HFFc6 (cell line): ENCODE measurements at places on chromosomes 4 and X.

GRCh38 chr4:53633608-53634007, 42.3 kb upstream of the LNX1 start:
- no peak overlapping the region for H3K27ac ChIP-seq
- H3K27me3 ChIP-seq, result peaks cover 5% of the 10 kb centered on the region
- peaks cover 7% of the 10 kb centered on the region; the same call in 1 of the 2 replicates for H3K4me1 ChIP-seq
- H3K4me3 ChIP-seq, result no peak overlapping the region

DNA sequence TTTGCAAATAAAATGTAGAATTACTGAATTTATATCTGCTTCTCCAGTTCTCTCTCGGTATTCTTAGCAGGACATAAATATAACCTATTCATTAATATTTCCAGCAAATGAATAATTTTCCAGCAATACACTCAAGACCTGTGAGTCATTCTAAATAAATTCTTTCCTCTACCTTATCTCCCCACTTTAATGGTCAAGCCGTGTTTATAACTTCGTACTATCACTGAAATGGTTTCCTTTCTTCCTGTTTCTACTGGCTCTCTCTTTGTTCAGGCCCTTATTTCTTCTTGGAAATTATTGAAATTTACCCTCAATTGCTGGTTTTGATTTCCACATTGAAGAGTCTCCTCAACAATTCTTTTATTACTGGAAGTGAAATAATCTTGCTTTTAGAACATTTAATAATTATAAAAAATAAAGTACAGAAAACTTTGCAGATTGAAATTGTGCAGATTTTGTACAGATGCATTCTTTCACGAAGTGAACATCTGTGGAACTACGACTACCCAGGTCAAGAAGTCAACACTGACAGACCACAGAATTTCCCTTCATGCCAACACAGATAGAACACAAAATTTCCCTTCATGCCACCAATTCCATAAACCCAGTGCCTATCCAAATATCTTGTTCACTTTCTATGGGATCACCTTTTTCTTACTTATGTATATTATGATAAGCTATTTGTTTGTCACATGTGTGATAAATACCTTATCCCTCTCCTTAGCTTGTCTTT, 205.7 kb downstream of the FAT4 start:
- no peaks in the 10 kb centered on the region for H3K27me3 ChIP-seq
- H3K4me3 ChIP-seq, result no peak overlapping the region; the same call in 1 of the 2 replicates
- no peaks in the 10 kb centered on the region for H3K36me3 ChIP-seq

DNA sequence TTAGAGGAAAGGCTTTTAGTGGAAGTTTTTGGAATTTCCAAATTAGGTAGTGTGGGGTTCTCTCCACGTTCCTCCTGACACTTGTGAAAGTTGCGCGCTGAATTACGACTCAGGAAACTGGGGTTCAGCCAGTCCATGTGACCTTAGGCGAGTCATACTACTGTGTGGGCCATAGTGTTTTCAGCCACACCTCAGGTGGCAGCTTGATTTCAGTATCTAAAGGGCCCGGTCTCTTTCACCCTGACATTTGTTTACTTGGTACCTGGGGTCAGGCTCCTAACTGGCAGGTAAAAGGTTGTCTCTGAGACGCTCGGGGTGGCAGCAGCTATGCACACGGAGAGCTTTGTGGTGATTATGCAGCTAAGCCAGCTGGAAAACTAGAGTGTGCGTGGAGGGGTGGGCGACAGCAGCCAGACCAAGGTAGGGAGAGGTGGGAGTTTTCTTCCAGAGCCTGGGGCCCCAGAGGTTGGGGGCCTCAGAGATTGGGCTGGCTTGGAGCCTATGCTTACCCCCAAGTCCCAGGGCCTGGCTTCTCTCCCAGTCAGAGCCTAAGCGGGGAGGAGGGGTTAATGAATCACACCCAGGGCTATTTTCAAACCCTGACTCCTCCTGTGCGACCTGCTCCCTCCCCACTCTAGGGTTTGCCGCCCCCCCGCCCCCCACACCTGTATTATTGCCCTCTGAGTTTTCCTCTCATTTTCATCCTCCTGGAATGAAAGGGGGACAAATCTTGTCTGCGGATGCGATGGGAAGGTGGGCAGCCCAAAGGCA, 47.2 kb downstream of the STARD8 start:
- no peak for DNase-seq
- peak overlapping the region; percentile 65 for H3K27ac ChIP-seq
- H3K27me3 ChIP-seq, result peaks cover 4% of the 10 kb centered on the region
- peak overlapping the region; percentile 85 for H3K4me3 ChIP-seq
- H3K4me1 ChIP-seq, result peaks cover 62% of the 10 kb centered on the region

GRCh38 chrX:46561824-46562657, 11.5 kb upstream of the CHST7 start:
- H3K36me3 ChIP-seq, result peaks cover 4% of the 10 kb centered on the region; the same call in 1 of the 2 replicates
- no peak overlapping the region for H3K4me3 ChIP-seq
- H3K27me3 ChIP-seq, result peaks cover 3% of the 10 kb centered on the region; the same call in 1 of the 2 replicates

DNA sequence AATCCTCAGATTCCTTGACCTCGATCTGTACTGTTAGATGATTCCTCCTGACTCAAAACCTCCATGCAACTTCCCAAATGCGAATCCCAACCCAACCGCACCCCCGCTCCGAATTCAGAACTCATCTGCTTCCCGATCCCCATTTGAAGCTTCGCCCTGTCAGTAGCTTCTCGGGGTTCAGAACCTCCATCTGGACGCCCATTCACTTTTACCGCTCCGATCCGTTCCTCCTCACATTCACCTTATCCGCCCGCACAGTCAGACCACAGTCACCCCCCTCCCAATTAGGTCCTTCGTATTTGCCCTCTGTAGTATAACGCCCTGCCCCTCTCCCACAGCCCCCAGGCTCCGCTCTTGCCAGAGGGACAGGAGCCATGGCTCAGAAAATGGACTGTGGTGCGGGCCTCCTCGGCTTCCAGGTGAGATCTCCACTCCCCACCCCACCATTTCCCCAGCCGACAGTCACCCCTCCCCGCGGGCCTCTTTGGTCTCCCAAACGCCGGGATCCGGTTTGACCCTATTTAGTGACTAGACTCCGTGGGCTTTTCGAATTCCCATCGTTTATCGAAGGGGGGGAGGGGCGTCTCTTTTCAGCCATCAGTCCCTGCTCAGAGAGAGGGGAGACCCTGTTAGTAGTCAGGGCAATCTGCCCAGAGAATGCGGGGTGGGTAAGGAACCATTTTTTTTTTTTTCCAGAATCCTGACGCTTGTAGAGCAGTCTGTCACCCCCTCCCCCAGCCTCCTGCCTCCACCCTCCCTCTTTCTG, 691 bp downstream of the MAGED1 start:
- peaks cover 6% of the 10 kb centered on the region for H3K27me3 ChIP-seq
- H3K4me1 ChIP-seq, result peaks cover 48% of the 10 kb centered on the region
- DNase-seq, result no peak
- H3K4me3 ChIP-seq, result peak overlapping the region; percentile 99
- peaks cover 32% of the 10 kb centered on the region for H3K36me3 ChIP-seq
- peak overlapping the region; percentile 96 for H3K27ac ChIP-seq

GRCh38 chrX:19792412-19792811, 95.0 kb downstream of the SH3KBP1 start:
- H3K27me3 ChIP-seq, result no peaks in the 10 kb centered on the region; the same call in 1 of the 2 replicates
- no peak for DNase-seq
- H3K4me3 ChIP-seq, result no peak overlapping the region
- H3K27ac ChIP-seq, result no peak overlapping the region
- no peaks in the 10 kb centered on the region for H3K36me3 ChIP-seq

DNA sequence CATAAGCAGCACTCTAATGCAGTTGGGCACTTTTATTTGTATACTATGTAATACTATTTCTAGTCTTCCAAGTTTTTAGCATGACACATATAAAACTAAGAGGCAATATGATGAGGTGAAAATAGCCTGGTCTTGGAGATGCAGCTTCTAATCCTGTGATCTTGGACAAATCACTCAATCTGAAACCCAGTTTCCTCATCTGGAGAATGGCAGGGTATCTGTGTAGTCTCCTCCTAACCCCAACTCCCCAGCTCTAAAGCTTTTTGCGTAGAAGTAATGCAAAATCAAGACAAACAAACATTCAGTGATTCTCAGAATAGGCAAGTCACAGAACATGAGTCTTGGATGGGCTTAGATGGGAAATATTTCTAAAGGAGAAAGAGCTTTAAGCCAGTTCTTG, 36.7 kb upstream of the IL21 start:
- peaks cover 15% of the 10 kb centered on the region for H3K27me3 ChIP-seq
- H3K27ac ChIP-seq, result no peak overlapping the region
- H3K4me3 ChIP-seq, result no peak overlapping the region
- peaks cover 12% of the 10 kb centered on the region for H3K4me1 ChIP-seq
- peaks cover 11% of the 10 kb centered on the region for H3K36me3 ChIP-seq

DNA sequence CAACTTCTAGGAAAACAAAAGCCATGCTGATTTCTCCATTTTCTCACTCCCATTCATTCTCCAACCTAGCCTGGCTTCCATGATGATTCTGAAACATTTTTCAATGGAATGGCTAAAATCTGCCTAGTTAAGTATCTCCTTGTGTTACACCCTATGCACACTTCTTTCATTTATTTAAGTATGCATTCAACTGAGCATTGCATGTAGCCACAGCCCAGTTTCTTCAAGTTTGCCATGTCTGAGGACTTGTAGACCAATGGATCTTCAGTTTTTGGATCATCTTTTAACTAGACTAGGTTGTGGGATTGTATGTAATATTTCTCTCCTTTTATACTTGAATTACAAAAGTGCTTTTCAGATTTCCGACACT, 35.5 kb upstream of the MGST2 start:
- DNase-seq, result no peak
- peaks cover 36% of the 10 kb centered on the region for H3K27me3 ChIP-seq
- peaks cover 5% of the 10 kb centered on the region; the same call in 1 of the 2 replicates for H3K4me1 ChIP-seq
- no peak overlapping the region for H3K4me3 ChIP-seq
- H3K36me3 ChIP-seq, result no peaks in the 10 kb centered on the region

DNA sequence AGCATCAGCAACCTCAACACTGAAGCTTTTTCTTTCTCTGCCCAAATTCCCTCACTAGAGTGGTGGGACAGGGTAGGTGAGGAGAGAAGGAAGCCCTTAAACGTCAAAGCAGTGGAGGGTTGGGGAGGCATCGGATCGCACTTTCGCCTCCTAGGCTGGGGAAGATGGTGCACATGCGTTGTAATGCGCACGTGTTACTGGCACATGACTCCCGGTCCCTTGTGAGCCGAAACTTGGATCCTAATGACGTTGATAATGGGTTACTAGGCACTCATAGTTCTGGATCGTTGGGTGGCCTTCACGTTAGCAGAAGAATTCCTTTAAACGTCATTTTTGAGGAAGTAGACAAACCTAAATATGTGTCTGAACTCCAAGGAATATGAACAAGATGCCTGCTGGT, at the start of gene CBLL2:
TSS of gene CBLL2 (plus strand) at position 301 of the 400 bp plus-strand sequence. CDS start at position 380, 79 bp downstream.
- DNase-seq, result no peak
- no peak within 1 kb of the TSS for H3K27ac ChIP-seq
- H3K4me1 ChIP-seq, result no peaks in the 10 kb centered on the region
- no peaks in the 10 kb centered on the region for H3K27me3 ChIP-seq

DNA sequence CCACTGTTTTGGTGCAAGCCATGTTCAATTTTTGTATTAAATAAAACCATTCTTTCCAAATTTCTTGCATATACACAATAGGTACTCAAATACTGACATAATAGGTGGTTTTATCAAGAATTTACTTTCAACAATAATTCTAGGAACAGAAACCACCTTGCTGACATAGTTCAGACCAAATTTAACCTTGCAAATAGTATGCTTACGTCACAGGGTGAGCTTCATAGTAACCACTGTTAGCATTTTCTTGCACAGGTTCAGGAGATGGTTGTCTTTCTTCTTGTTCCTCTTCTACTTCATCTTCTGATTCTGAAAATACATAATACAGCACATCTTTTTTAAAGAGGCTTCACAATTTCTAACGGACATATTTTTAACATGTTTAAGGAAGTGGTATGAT, 17.6 kb downstream of the G3BP2 start:
- H3K27ac ChIP-seq, result no peak overlapping the region
- H3K27me3 ChIP-seq, result 0 out of 2 replicates have a peak, but pooled peaks cover 4% of the 10 kb centered on the region
- H3K4me3 ChIP-seq, result no peak overlapping the region
- peaks cover 34% of the 10 kb centered on the region for H3K4me1 ChIP-seq

DNA sequence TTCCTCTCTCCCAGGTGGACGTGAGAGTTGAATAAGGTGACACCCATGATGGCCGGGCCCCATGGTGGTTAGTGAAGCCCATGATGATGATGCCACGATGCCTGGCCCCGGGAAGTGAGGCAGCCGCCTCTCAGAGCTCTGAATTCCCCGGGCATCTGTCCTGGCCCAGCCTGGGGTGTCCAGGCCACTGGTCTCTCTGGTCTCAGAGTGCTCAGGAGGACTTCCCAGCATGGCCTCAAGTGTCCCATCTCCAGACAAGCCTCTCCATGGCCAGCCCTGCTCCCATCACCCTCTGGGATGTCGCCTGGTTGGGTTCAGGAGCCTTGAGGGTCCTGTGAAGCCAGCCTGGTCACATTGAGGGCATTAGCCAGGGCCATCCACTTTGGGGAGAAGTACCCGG, 24.7 kb upstream of the PSAPL1 start:
- no peak overlapping the region for H3K4me3 ChIP-seq
- H3K27me3 ChIP-seq, result peaks cover 26% of the 10 kb centered on the region
- H3K4me1 ChIP-seq, result no peaks in the 10 kb centered on the region
- no peaks in the 10 kb centered on the region for H3K36me3 ChIP-seq
- no peak overlapping the region for H3K27ac ChIP-seq

DNA sequence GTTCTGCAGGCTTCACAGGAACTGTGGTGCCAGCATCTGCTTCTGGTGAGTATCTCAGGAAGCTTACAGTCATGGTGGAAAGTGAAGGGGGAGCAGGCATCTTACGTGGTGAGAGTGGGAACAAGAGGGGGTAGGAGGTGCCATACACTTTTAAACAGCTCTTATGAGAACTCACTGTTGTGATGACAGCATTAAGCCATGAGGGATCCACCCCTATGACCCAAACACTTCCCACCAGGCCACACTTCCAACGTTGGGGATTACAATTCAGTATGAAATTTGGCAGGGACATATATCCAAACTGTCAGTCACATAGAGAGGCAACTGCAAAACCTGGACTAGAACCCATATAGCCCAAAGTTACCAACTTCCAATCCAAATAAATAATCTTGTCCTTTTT, 43.1 kb upstream of the ZCCHC12 start:
- H3K36me3 ChIP-seq, result 0 out of 2 replicates have a peak, but pooled peaks cover 9% of the 10 kb centered on the region
- H3K4me3 ChIP-seq, result no peak overlapping the region
- DNase-seq, result no peak
- no peaks in the 10 kb centered on the region for H3K27me3 ChIP-seq

GRCh38 chrX:114626323-114626722, 42.4 kb downstream of the HTR2C start:
- no peaks in the 10 kb centered on the region for H3K36me3 ChIP-seq
- H3K4me1 ChIP-seq, result no peaks in the 10 kb centered on the region
- peak; percentile 1 for DNase-seq
- H3K27me3 ChIP-seq, result no peaks in the 10 kb centered on the region

DNA sequence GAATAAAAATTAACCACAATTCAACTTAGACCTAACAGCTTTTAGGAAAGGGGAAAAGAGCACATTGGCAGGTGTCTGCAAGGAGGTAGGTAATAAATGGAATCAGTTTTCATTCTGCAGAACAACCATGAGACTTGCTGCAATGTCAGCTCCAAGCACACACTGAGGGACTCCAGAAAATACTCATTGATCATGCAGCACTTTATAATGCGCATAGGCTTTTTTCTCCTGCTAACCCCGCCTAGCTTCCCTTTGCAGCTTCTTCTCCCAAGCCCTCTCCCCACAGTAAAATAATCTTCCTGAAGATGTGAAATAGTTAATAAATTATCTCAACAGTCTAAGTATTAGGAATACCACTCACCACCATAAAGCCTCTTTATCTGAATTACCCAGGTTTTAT, 36.9 kb downstream of the ANKRD17 start:
- H3K36me3 ChIP-seq, result no peaks in the 10 kb centered on the region
- peaks cover 39% of the 10 kb centered on the region for H3K4me1 ChIP-seq
- peak overlapping the region; percentile 36 for H3K27ac ChIP-seq
- no peak for DNase-seq
